M059J (cell line): ENCODE measurements at places on chromosomes 4 and X. TPM values are rescaled to one million over a fixed set of nuclear protein-coding genes. Genes with fewer than 3 reads are reported as not detected.
A peak's percentile ranks its signal among the peaks of the same experiment; 100 is the strongest.

DNA sequence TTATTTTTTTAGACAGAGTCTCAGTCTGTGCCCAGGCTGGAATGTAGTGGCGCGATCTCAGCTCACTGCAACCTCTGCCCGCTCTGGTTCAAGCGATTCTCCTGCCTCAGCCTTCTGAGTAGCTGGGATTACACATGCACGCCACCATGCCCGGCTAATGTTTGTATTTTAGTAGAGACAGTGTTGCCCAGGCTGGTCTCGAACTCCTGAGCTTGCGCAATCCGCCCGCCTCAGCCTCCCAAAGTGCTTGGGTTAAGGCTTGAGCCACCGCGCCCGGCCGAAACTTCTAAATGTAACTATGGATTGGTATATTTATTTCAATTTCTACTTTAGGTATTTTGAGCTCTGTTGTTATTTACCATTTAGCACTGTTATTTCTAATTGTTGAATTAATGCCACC, 79.4 kb downstream of the FAM193A start:
- no peak for DNase-seq

Gene SCLT1
- total RNA-seq, result 10.6 and 16.0 TPM in 2 replicates

Gene FHDC1
- total RNA-seq, result 0.39 and 0.76 TPM in 2 replicates

GRCh38 chr4:185672618-185673017, 137.3 kb upstream of the PDLIM3 start:
- no peak for DNase-seq

Gene DDIT4L
- total RNA-seq, result 2.7 and 5.5 TPM in 2 replicates

DNA sequence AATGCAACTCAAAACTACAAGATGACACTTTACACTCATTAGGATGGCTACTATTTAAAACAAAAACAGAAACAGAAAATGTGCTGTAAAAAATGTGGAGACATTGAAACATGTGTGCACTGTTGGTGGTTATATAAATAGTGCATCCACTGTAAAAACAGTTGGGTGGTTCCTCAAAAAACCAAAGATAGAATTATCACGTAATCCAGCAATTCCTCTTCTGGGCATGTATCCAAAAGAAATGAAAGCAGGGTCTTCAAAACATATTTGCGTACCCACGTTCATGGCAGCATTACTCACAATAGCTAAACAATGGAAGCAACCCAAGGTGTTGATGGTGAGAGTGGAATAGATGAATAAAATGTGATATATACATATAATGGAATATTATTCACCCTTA, 967.2 kb downstream of the TRAM1L1 start:
- no peak for DNase-seq

Gene TCEAL5
- total RNA-seq, result not detected in 2 replicates

DNA sequence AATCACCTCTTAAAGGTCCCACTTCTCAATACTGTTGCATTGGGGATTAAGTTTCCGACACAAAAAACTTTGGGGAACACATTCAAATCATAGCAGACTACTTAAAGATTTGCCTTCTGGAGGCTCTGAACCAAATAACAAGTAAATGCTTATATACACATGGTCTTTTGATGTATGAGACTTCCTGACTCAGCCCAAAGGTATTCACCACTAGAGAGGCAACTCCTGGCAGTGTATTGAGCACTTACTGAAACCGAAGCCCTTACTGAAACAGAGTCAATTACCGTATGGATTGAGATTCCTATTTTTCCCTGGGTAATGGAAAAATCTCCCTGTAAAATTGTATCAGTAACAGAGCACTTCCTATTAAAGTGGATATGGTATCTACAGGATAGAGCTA, 45.4 kb downstream of the ZCCHC13 start:
- peak; percentile 80 for DNase-seq

Gene NKX3-2
- 1.6 and 2.6 TPM in 2 replicates for total RNA-seq

- DNase-seq, result peak; percentile 71
These were observed 9.5 kb downstream of the CSTF2 start for GRCh38 chrX:100829730-100830129.

DNA sequence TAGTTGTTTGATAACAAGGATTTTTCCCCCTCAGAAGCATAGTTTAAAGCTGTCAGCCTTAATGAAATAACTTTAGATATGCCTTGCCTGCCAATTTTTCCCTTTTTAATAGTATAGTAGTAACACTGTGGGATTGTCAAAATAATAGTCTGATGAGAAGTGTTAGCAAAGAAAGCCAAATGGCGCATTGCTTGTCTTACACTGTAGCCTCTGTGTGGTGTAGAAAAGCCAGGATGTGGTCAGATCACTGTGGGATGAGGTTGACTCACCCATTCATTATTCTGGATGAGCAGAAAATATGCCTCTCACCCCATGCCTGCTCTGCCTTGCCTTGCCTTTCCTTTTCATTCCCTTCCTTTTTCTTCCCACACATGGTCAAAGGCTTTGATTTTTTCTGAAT, 257.8 kb upstream of the NRK start:
- peak; percentile 8 for DNase-seq

Gene TMPRSS11A
- total RNA-seq, result not detected in 2 replicates

DNA sequence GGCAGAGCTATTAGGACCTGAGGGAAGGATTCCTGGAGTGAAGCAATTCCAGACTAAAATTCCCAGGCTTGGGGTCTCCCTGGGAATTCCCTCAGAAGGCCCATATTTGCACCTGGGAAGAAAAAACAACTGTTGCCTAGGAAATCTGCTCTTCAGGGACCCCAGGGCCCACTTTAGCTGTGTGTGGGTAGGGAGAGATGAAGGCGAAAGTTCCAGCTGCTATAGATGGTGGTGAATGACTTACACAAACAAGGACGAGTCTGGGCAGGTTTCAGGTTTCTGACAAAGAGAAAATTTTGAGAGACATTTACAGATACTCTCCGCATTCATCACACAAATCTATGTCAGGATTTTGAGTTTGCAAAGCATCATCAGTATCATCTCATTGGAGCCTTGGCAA, 126.1 kb downstream of the GPC3 start:
- DNase-seq, result no peak

Gene VSIG1
- total RNA-seq, result 0.15 TPM in 1 of 2 replicates, not detected in the other

GRCh38 chr4:109206620-109207019, 95.8 kb downstream of the COL25A1 start:
- DNase-seq, result no peak

DNA sequence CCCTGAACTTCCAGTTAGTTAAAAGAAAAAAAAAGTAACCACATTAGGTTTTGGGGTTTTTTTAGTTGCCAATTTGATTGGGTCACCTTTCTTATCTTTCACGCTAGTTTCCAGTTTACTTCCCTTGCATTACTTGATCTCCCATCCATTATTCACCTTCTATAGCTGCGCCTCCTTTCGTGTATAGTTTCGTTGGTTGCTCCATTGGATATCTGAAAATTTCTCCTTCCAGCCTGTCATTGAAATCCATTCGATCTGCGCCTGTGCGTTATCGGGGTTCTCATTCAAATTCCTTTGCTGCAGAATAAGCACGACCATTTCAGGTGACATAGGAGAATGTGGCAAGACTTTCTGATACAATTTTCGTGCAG, 764 bp downstream of the TRAPPC11 start:
- DNase-seq, result no peak

- DNase-seq, result no peak
These were observed 40.8 kb downstream of the FGFRL1 start for GRCh38 chr4:1052231-1052671.

GRCh38 chr4:15809058-15809457, 30.9 kb downstream of the CD38 start:
- no peak for DNase-seq

Gene PPP2R2C
- total RNA-seq, result 0.17 TPM in 1 of 2 replicates, not detected in the other

DNA sequence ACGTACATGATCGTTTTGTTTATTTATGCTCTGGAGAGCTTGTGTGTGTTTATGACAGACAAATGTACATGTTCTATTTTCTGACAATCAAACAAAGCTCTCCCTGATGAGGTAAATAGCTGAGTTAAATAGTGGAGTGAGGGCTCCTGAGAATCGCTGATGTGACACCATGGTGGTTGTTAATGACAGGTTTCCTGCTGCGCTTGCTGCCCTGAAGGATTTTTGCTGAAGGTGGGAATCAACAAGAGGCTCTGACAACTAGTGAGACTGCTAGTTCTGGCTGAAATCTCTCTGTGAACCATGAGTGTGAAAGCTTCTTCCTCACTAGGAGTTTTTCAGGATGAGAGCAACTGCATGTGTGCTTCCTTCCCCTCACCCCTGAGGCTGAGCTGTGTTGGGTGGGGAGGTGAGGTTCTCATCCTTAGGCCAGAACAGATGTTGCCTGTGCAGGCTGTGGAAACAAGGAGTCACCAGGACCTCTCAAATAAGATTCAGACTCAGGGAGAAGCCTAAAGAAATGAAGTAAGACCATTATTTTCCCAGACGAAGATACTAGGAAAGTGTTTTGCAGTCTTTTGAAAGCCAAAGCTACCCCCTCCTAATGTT, 173.4 kb upstream of the JADE1 start:
- DNase-seq, result no peak

Gene GRIA3
- total RNA-seq, result 1.6 and 4.7 TPM in 2 replicates

Gene ZNF711
- 1.4 and 1.6 TPM in 2 replicates for total RNA-seq

Gene NWD2
- not detected in 2 replicates for total RNA-seq

- DNase-seq, result no peak
These were observed 6.9 kb upstream of the STK32B start for GRCh38 chr4:5044341-5044740.

GRCh38 chr4:86506591-86506990, 87.5 kb upstream of the PTPN13 start:
- DNase-seq, result peak; percentile 44

Gene PAGE2
- total RNA-seq, result not detected in 2 replicates

DNA sequence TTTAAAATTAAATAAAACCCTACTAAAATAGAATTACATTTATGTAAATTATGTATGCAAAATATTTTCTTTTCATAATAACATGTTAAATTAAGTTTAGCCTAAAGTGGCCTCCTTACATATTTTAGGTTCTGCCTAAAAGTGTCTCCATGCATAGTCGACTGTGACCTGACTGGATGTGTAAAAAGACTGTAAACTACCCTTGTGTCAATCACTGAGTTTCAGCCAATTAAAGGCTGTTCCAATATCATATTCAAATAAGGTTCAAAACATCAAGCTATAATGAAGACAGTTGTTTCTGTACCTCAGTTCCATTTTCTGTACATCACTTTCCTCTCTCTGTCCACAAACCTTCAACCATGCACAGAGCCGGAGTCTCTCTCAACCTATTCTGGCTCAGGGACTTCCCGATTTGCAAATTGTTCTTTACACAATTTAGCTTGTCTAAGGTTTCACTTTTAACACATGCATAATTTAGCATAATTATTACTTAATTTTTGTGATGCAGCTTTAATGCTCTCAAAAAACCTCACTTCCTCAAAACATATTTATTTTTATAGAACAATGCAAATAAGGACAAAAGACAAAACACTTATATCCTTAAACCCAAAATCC, 60.1 kb downstream of the SH3RF1 start:
- DNase-seq, result no peak
